ENCODE measurements at places on chromosomes 2 and 18.
A peak's percentile ranks its signal among the peaks of the same experiment; 100 is the strongest.

DNA sequence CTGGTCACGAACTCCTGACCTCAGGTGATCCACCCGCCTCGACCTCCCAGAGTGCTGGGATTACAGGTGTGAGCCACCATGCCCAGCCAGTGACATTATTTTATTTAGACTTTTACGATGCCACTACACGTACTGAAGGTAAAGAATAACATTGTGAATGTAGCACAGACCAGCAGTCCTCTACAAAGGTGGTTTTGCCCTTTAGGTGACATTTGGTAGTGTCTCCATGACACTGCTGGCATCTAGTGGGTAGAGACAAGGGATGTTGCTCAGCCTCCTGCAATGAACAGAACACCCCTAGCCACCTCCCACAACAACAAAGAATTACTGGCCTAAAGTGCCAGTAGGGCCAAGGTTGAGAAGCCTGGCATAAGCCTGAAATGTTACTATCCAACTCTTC lies 69.5 kb downstream of the MYOM1 start:
- peak; percentile 24 for DNase-seq

DNA sequence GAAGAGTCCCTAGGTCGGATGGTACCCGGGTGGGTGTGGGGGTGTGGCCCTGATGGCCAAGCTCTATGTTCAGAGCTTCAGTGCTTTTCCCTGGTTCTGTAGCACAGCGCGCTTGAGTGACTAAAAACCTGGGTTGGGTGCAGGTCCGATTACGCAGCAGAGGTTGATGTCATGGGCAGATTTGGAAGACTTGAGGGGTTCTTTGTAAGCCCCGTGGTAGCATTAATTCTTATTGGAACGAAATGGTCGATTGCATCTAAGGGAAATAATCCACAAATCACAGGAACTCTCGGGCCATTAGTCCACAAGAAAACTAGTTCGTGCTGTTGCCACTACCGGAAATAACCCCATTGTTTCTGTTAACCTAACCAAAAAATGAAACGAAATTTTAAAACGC lies 9.0 kb downstream of the HOXD8 start:
- no peak for DNase-seq

DNA sequence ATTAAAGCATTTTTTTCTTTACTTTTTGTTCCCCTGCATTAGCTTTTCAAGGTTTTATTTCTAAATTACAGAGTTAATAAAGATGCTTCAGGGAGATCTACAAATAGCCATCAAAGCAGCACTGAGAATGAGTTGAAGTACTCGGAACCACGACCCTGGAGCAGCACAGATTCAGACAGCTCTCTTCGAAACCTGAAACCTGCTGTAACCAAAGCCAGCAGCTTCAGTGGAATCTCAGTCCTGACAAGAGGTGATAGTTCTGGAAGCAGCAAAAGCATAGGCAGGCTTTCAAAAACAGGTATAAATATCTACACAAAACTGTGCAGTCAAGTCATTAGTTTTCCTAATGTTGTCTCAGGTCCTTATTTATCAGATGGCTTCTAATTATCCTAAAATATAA lies 102.8 kb upstream of the UBXN4 start:
- no peak for DNase-seq

GRCh38 chr2:7196883-7197282 lies 279.7 kb downstream of the RNF144A start:
- DNase-seq = no peak

DNA sequence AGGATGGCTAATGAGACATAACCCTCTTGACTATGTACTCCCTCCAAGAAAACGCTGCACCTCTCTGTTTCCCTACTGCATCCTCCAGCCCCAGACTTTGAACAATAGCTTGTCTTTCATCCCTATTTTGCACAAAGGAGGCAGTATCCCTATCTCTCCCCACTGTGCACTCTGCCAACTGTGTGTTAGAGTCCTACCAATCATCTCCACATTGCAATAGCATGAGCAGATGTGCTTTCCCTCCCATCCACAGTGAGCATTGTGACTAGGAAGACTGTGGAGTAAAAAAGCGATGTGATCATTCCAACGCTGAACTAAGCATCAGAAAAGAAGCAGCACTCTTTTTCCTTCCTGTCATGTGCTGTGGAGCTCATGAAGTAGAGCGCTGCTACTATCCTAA lies 206.3 kb upstream of the GULP1 start:
- DNase-seq = no peak

DNA sequence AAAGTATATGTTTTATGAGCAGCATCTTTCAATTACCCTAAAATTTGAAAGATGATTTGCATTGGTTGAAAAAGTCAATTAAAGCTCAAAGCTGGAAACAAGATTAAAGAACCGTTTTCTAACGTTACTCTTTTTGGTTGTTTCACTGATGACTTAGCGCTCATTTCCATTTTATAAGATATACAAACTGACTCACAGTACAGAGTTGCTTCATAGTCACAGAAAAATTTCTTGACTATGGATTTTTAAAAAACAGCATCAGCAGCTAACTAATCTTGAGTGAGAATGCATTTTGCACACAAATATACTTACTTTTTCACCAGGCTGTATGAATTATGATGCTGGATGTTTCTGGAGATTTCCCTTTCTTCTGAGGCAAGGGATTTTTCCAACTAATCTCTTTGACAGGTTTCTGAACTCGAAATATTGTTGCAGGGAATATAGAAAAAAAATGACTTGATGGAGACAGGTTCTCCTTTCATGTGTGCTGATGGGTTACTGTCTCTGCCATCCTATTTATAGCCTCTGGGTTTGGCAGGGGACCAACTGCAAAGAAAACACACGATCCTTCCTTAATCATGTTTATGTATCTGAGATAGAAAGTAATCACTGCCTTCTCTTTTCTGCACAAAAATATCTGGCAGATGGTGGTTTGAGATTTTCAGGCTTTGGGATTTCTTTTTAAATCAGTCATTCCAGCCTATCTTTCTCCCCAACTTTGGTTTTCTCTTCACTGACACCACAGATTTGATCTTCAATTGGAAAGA lies 129.4 kb upstream of the DAPL1 start:
- DNase-seq = peak; percentile 6

DNA sequence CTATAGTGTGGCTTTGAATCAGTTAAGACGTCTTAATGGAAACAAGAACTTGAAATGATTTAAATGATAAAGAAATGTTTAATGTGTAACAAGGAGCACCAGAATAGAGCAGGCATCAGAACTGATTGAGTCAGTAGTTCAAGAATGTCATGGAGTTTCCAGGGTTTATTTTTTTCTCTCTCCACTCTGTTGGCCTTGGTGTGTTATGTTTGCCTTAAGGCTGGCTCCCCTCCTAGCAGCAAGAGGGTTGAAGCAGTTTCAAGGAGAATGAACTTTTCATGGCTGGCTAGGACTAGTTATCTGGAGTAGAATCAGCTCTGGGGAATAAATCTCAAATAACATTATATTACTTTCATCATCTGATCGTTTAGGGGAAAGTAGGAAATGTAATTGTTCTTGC lies 13.4 kb upstream of the GLS start:
- DNase-seq = no peak

DNA sequence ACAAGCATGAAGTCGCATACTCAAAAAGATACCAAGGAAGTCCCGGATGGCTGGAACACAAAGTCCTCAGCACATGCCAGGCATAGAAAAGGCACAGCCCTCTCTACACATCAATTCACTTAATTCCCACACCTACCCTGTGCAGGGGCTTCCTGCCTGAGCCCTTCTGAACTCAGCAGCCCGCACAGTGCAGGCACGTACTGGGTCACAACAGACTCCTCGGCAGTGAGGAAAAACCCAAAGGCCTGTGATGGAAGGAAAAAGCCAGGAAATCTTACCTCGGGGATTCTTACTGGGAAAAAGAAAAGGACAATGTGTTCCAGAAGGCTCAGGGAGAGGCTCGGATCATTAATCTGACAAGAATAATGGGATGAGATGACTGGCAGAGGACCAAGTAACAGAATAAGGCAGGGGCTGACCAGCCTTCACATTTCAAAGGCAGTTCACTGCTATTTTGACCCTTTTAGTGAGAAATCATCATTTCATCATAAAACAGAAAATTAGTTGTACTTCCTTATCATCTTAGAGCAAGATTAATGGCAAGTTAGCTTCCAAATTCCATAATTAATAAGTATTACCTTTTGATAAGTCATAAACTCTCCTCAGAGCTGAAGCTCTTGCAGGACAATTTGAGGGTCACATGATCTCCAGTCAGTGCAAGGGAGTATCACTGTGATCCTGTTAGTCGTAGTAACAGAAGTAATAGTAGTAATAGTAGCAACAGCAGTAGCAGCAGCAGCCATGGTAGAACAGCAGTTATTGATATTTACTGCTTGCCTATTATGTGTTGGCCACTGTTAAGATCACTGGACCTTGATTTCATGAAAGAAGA lies 87.4 kb downstream of the STK39 start:
- no peak for DNase-seq

DNA sequence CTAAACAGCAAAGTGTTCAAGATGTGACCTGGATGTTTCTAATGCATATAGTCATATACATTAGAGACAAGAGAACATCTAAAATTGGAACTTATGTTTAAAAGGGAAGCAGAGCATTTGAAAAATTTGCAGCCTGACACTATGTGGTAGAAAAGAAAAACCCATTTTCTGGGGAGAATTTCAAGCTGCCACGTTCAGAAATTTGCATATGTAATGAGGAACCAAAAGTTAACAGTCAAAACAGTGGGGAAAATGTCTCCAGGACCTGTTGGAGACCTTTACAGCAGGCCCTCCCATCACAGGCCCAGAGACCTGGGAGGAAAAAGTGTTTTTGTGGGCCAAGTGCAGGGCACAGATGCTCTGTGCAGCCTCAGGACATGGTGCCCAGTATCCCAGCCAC lies 8.2 kb upstream of the TMEM18 start:
- no peak for DNase-seq

DNA sequence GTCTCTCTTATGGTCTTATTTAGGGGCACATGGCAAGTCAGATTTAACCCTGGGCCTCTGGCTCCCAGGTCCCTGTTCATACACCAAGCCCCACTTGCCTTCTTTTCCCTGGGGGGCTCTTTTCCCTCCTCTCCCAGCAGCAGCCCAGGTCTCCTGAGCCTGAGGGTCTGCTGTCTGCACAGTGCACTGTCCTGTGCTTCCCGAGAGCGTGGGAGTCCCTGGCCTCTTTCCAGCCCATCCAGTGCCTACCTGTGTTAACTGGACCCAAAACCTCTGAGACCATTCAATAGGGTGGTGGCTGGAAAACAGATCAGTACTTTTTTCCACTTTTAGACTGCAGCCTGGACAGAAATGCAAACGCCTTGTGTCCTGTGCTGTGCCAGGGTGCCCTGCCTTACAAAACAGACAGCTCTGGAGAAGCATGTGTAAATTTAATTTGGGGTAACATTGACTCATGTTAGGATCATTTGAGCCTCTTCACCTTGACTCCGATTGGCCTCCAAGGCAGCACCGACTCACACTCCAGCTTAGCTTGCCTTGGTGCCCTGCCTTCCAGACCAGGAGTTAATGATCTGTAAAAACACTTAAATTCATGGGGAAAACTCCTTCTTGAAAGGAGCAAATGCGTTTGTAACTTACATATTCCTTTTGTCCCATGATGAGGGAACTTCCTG lies 34.3 kb downstream of the TWIST2 start:
- DNase-seq = no peak

GRCh38 chr18:34932792-34933466 lies 108.3 kb upstream of the MAPRE2 start:
- DNase-seq = no peak

- no peak for DNase-seq
Measured at GRCh38 chr2:25790074-25790790, 88.1 kb downstream of the ASXL2 start.

GRCh38 chr18:6412933-6413472 lies 1.7 kb downstream of the L3MBTL4 start:
- DNase-seq = no peak

DNA sequence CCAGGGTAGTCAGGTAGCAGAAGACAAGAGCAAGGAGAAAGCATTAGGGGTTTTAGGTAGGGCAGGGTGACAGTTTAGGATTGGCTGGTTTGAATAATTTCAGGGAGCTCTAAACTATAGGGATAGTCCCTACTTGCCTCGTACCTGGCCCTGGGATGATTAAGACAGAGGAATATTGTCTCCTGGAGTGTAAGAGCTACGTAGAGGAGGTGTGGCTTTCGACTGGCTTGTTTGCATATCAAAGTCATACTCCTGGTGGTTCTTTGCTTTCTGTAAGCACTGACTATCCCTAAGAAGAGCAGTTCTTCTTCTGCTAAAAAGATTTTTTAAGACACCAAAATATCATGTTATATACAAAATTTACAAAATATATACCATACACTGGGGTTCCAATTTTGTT lies 1867.4 kb downstream of the SUCLG1 start:
- no peak for DNase-seq

GRCh38 chr2:205274801-205275200 lies 407.5 kb upstream of the NRP2 start:
- DNase-seq = no peak

- DNase-seq = no peak
Measured at GRCh38 chr2:190188289-190188688, 125.8 kb upstream of the MSTN start.

DNA sequence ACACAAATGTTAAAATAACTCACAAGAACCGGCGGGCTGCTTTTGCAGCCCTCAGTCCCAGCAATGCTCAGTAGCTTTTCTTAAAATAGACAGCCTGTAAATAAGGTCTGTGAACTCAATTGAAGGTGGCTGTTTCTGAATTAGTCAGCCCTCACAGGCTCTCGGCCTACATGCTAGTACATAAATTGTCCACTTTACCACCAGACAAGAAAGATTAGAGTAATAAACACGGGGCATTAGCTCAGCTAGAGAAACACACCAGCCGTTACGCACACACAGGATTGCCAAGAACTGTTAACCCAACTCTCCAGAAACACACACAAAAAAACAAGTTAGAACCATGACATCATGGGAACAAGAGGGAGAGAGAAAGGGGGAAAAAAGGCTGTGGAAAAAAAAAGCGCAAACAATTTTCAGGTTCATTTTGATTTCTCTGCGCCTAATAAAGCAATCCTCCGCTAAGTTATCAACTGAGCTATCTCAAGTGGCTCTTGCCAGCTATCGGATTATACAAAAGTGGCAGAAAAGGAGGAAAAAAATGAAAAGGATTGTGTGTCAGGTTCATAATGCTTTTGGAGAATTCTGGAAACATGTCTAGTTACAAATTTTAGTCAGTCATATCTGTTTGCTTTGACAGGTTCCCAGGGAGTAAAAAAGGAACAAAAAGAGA lies 89.1 kb downstream of the ZEB2 start:
- DNase-seq = peak; percentile 50

DNA sequence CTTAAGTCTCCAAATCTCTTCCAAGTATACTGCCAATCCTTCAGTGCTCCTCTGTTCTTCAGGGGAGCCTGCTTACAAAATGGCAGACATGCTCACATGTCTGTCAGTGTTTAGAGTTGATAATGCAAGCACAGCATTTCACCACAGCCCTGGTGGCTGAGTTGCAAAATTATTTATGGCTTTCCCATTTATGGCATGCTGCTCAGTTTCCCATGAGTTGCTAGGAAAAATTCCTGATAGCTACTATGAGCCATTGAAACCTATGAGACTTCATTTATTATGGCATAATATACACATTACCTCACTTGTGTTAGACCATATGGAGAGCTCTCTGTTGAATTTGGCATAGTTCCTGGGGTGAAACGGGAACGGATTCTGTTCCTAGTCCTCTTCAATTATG lies 448.7 kb upstream of the TCF4 start:
- no peak for DNase-seq

- no peak for DNase-seq
Measured at GRCh38 chr2:84033347-84033974, 425.6 kb downstream of the SUCLG1 start.

- peak; percentile 78 for DNase-seq
Measured at GRCh38 chr2:42132966-42133641, 36.0 kb upstream of the EML4 start.

GRCh38 chr18:48161911-48162698 lies 231.6 kb upstream of the SMAD2 start:
- DNase-seq = peak; percentile 96

GRCh38 chr2:229675569-229675968 lies 38.8 kb downstream of the DNER start:
- DNase-seq = no peak
